ENCODE measurements at places on chromosomes 13 and 19. TPM values are rescaled to one million over a fixed set of nuclear protein-coding genes. Genes with fewer than 3 reads are reported as not detected.

The PNMA8B gene
- polyA plus RNA-seq: 1.3 TPM

The TTC9B gene
- polyA plus RNA-seq: 0.21 TPM

The TPTE2 gene
- polyA plus RNA-seq: 0.18 TPM

The LONP1 gene
- polyA plus RNA-seq: 57.3 TPM

The OR4F17 gene
- polyA plus RNA-seq: not detected

The SYCN gene
- not detected for polyA plus RNA-seq

The SPACA4 gene
- not detected for polyA plus RNA-seq

The IGSF23 gene
- 10.9 TPM for polyA plus RNA-seq

The SBK2 gene
- polyA plus RNA-seq: 0.06 TPM

DNA sequence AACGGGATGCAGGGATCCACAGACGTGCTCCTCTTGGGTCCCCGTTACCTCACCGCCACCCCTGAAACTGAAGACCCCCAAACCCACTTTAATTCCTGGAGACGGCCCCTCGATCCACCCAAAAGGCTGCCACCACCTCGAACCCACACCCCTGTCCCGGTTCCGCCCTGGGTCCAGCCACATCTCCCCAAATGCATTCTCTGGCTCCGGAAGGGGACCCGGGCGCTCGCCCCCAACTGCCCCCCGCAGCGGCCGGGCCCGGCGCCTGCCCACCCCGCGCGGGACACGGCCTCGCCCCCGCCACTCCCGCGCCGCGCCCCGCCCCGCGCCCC, 219 bp upstream of the FSTL3 start:
- DNase-seq: no peak

- DNase-seq: no peak
These were observed at the start of gene MYO1F for GRCh38 chr19:8577247-8577646. Gene MYO1F (minus strand): TSS chr19:8577442. CDS start chr19:8577309, 133 bp downstream.

DNA sequence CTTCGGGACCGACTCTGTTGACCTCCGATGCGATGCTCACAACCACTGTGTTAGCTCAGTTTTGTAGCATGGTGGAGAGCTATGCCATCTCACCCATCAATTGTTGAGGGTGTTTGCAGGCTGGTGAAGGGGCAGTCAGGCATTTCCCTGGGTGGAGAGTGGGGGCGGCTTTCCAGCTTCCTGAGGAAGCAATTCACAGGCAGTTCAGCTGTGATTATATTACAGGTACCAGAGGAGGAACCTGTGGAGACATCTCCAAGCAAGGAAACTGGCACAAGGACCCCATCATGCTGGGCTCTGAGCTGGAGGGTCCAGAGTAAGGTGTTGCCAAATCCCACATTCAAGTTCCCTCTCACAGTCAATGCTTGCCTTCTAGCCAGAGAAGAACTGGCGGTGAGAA, 166.0 kb upstream of the ZNF536 start:
- no peak for DNase-seq

DNA sequence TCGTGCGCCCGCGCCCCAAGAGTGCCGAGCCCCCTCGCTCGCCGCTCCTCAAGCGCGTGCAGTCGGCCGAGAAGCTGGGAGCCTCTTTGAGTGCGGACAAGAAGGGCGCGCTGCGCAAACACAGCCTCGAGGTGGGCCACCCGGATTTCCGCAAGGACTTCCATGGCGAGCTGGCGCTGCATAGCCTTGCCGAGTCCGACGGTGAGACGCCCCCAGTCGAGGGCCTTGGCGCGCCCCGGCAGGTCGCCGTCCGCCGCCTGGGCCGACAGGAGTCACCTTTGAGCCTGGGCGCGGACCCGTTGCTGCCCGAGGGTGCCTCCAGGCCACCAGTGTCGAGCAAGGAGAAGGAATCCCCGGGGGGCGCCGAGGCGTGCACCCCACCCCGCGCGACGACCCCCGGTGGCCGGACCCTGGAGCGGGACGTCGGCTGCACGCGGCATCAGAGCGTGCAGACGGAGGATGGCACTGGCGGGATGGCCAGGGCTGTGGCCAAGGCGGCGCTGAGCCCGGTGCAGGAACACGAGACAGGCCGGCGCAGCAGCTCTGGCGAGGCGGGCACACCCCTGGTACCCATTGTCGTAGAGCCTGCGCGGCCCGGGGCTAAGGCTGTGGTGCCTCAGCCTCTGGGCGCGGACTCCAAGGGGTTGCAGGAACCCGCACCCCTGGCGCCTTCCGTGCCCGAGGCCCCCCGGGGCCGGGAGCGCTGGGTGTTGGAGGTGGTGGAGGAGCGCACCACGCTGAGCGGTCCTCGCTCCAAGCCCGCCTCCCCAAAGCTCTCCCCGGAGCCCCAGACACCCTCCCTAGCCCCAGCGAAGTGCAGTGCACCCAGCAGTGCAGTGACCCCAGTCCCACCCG, 7.1 kb downstream of the DNASE2 start:
- no peak for DNase-seq

GRCh38 chr13:77516342-77516789, 19.1 kb upstream of the SCEL start:
- DNase-seq: no peak

- no peak for DNase-seq
These were observed 75.8 kb upstream of the MAB21L1 start for GRCh38 chr13:35552172-35552844.

DNA sequence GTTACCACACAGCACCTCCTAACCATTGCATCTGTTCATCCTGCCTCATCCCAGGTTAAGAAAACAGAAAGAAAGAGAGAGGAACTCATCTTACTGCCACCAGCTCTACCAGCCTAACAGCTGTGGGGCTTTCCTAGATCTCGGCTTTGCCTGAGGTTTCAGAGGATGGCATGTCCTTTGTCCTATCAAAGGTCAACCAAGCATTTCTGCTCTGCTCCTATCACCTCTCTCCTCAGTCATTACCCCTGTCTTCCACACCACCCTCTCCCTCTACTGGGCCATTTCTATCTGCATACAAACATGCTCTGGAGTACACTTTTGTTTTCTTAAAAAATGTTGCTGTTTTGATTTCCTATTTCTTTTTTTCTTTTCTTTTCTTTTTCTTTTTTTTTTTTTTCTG, 393.3 kb downstream of the IRS2 start:
- no peak for DNase-seq

DNA sequence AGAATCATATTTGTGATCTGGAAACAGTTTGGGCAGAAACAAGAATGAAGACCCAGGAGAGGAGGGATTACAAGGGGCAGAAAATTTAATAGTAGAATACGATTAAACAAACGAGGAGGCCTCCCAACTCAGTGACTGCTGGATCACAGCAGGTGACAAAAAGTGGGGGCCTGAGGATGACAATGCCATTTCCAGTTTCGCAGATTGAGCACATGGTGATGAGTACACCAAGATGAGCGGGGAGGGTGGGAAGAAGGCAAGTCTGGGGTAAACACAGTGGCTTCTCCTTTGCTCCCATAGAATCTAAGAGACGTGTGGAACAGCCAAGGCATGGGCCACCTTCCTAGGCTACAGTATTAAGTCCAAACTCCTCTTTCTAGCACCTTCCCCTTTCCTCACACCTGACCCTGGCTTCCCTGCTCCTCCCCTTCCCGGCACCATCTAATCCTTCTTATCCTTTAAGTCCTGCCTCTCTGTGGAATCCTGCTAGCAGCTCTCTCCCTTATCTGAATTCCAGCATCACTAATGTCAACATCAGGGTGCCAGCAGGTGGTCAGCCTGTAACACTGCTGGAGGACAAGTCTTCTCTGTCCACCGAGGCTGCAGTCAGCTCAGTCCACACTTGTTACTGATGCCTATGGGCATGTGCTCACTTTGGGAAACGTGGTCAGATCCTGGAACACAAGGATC, 13.5 kb downstream of the ATP7B start:
- peak; percentile 76 for DNase-seq

DNA sequence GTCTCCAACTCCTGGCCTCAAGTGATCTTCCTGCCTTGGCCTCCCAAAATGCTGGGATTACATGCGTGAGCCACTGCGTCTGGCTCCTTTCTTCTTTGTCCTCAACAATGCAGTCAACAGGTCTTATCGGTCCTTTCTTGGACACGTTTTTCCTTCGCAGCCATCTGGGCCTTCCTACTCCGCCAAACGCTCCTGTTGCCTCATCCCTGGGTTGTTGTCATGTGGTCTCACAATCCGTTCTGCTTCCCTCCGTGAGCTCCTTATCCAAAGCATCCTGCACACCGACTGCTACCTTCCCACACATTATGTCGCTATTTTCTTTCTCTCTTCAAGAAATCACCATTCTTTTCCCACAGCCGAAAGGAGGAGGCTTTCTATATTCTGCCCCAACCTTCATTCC, 306.8 kb downstream of the DCLK1 start:
- no peak for DNase-seq

GRCh38 chr13:50340551-50341287, 325.5 kb downstream of the KCNRG start:
- DNase-seq: no peak

DNA sequence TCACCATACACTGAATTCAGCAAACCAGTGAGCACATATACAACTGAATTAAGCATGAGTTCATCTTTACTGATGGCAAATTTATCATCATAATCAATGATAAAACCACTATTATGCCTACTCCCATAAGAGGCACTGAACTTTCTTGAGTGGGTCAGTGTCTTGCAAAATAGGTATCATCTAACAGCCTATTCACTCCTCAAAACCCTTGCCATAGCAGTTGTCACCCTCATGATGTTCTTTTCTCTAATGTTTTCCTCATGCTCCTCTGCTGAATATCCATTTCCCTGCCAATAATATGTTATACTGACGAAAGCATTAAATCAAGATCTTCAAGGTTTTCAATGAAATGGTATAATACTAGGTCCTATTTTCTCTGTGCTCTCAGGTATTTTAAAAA, 5.6 kb downstream of the ARGLU1 start:
- DNase-seq: no peak

DNA sequence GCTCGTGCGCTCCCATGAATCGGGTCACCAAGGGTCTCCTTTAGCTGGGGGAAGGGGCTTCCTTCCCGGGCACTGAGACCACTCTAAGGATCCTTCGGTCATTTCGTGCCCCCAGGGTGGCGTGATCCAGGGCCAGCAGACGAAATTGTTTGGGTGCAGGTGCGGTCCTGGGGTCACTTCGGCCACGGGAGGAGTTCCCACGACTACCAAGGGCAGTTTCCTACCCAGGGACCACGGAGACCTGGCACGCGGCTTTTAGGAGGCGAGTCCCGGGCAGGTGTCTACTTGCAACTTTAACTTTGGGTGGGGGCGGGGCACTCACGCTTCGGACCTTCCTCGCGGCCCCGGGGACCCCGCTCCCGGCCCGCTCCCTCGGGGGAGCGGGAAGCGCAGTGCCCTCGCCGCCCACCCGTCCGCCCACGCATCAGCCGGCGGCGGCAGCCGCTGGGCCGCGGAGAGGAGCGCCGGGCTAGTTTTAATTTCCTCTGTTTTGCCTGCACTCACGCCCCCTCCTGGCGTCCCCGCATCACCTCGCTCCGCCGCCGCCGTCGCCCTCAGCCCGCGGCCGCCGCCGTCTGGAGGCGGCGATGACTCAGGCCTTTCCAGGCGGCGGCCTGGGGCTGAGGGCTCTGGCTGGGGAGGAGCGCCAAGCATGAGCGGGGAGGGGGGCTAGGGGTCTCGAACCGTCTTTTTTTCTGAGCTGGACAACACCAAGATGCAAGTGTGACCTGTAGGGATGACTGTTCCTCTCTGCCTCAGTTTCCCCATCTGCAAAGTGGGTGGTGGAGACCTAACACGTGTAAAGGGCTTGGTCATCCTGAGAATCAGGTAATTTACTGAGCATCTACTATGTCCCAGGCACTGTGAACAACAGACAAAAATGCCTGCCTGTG, 21.8 kb downstream of the OLFM2 start:
- DNase-seq: peak; percentile 73

DNA sequence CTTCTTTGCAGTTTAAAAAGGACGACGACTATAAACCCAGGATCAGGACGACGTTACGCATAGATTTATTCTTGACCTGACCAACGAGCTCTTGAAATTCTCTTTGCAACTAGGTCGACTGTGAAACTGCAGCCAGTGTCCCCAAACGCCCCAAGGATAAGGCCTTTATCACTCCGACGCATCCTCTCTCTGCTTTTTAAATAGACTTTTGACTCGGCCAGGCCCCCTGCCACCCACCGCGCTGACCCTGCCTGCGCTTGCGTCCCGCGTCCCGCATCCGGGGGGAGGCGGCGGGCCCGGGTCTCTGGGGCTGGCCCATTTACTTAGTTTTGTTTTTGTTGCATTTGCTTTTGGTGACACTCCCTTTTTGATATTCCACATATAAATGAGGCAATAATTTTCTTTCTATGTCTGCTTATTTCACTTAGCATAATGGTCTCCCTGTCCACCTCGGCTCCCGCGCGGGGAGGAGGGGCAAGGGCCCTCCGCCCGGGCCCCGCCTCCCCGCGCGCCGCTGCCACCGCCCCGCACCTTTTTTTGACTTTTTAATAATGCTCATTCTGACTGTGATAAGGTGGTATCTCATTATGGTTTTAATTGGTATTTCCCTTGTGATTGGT, 17.4 kb downstream of the RB1 start:
- DNase-seq: no peak

DNA sequence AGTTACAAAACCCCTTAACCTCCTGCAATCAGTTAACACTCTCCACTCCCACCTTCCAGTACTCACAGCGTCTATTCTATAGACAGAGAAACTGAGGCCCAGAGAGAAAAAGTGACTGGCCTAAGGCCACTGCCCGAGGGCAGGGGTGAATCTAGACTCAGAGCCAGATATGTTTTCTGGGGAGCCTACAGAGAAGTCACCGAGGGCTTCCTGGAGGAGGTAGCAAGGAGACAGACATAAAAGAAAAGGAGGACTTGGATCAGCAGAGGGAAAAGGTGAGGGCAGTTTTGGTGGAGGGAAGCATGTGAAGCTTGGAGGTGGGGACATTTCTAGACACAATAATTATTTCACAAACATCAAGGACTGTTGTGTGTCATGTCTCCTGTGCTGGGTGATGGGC, 1.6 kb upstream of the COMP start:
- DNase-seq: no peak

DNA sequence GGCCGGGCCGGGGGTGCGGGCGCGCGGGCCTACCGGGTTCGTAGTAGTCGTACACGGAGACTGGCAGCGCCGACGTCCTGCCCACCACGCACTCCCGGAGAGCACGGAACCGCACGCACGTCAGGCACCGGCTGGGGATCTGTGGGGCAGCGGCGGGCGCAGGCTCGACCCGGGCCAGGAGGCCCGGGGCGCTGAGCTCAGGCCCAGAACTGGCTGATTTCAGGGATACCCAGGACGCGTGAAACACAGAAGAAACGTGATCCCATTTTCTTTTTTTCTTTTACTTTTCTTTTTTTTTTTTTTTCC, 9.0 kb downstream of the F2RL3 start:
- DNase-seq: no peak

DNA sequence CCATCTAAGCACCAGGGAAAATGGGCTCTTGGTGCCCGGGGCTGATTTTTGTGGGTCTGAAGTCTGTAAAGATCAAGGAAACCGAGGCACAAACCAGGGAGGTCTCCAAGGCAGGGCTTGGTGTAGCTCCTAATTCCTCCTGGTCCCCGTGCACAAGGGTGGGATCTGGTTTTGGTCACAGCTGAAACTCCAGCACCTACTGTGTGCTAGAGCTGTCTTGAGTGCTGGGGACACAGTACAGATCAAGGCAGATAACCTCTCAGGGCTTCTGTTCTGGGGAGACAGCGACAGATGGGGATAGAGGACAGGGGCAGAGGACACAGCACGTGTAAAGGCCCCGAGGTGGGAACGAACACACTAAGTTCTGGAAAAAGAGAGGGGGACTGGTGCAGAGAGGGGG, 37.4 kb downstream of the PTPRS start:
- DNase-seq: no peak
